Bronchial epithelial cell (primary cell): ENCODE measurements at places on chromosomes 12 and 14.

GRCh38 chr12:99223579-99223978, 424.0 kb upstream of the GARIN6 start:
- no peak for DNase-seq

GRCh38 chr12:3263939-3264922, 187.1 kb downstream of the TSPAN9 start:
- no peak for DNase-seq

DNA sequence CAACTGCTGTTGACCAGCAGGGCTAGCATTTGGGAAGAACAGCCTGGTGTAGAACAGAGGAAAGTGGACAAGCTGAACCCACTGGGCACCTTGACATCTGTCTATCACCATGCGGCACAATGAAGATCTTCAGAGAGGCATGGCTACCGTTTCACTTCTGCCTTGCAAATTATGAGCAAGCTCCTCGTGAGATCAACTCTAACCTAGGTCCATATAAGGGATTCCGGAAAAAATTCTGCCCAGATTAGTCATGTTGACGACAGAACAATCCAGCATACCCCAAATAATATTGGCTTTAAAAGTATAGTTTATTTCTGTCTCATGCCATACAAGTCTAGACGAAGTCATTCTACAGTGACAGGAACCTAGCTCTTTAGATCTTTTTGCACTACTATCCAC, 91.6 kb upstream of the ATF7IP start:
- DNase-seq, result peak; percentile 85

- no peak for DNase-seq
Measured at GRCh38 chr14:51954031-51954430, 35.3 kb upstream of the RTRAF start.

DNA sequence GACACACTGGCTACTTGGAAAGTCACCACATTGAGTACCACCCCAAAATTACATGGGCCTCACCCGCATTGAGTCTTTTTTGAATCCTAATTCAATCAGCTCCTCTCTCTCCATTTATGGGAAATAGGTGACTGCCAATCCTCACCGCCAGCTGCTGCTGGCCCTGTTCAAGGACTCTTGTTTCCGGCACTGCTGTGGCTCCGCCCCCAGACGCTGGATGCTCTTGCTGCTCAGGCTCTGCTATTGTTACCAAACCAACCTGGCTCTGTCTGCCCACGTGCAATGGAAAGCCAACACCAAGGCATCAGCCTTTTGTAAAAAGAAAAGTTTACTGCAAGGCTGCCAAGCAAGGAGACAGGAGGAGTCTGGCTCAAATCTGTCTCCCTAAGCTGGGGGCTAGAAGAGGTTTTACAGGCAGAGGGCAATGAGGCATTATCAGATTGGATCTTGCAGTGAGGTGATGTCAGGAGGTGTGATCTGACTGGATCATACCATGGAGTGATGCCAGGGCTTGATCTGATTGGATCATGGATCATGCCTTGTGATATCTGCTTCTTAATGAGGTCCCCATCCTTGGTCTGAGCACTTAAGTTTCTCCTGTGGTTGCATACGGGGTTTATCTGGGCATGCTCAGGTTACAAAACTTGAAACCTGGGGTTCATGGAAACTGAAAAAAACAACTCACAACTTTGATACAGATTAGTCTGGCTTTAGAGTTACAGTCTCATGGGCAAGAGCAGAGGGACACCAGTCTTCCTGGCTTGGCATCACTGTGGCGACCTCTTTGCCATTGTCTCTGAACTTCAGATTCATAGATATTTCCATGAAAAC, 117.1 kb upstream of the SLC35F4 start:
- DNase-seq, result peak; percentile 10

DNA sequence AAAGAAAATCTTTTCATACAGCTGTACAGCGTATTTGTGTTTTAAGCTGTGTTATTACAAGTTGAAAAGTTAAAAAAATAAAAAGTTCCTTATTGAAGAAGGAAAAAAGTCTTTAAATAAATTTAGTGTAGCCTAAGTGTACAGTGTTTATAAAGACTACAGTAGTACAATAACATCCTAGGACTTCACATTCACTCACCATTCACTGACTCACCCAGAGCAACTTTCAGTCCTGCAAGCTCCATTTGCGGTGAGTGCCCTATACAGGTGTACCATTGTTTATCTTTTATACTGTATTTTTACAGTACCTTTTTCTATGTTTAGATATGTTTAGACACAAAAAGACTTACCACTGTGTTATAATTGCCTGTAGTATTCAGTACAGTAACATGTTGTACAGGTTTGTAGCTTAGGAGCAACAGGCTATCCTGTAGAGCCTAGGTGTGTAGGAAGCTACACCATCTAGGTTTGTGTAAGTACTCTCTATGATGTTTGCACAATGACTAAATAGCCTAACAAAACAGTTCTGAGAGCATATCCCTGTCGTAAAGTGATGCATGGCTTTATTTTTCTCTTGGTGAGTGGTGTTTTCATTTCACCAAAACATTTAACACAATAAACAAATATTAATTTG, 275.2 kb downstream of the DACT1 start:
- DNase-seq, result peak; percentile 54

DNA sequence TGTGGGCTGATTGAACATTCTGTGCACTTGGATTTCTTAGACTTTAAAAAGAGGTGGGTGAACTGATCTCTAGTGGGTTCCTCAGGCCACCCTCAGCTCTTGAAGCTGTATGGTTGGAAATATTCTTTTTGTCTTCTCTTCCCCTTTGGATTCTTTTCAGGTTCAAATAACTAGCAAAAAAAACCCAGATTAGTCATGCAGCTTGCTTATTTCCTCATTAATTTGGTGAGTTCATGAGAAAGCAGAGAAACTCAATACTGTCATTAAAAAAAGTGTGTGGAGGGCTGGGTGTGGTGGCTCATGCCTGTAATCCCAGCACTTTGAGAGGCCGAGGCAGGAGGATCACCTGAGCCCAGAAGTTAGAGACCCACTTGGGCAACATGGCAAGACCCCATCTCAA, 183.4 kb downstream of the ESR2 start:
- DNase-seq, result peak; percentile 80

- no peak for DNase-seq
Measured at GRCh38 chr12:131261906-131262305, 308.2 kb downstream of the ADGRD1 start.

- DNase-seq, result no peak
Measured at GRCh38 chr12:120132054-120132836, 15.7 kb upstream of the RAB35 start.

DNA sequence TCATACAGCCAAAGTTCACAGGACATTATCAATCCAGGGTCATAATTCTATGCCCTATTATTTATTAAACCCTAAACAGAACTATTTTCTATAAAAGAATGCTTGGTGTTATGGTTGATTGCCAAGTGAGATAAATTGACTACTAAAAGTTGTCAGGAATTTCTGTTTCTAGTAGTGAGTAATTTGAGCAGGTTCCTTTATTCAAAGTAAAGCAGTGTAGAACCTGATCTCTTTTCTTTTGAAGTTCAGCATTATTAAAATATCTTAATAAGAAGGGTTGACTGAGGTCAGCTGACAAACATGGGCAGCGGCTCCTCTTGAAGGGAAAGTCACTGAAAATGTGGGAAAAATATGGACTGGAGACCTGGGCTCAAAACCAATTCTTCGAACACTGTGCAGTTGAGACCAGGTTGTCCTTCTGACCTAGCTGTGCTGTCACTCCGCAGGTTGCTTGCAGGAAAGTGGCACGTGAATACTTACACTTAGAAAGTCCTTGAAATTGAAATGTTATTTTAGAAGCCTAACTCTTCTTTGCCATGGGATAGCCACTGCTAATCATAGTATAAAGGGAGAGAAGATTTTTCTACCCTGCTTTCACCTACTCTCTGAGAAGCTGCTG, 141.0 kb downstream of the RASSF9 start:
- no peak for DNase-seq

DNA sequence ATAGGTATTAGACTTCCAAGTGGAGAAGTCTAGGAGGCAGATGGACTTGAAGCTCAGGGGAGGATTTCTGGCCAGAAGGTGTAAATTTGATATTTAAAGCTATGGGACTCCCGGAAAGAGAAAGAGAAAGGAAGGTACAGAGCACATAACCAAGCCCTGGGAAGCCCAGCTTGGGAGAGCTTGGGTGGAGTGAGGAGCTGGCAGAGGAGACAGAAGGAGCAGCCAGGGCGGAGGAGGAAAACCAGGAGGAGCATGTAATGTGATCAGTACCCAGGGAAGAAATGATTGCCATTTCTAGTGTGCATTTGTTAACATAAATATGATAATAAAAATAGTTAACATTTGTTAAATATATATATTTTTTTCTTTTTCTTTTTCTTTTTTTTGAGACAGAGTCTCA, 67.4 kb downstream of the KICS2 start:
- DNase-seq, result no peak

DNA sequence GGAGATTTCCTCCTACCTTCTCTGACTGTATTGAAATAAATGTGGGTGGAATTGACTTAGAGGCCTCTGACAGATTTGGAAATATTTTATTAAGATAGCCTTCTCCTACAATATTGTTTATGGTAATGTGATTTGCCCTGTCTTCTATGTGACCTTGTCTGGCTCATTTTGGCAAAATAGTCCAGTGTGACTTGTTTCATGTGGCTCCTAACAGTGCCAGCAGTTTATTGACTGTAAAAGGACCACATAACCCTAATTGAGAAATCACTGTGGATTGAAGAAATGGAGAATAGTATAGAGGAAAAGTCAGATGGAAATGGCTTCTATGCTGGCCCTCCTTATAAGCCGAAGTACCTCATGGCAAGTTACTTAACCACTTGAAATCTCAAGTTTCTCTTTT, 170.9 kb upstream of the PTPRQ start:
- no peak for DNase-seq

DNA sequence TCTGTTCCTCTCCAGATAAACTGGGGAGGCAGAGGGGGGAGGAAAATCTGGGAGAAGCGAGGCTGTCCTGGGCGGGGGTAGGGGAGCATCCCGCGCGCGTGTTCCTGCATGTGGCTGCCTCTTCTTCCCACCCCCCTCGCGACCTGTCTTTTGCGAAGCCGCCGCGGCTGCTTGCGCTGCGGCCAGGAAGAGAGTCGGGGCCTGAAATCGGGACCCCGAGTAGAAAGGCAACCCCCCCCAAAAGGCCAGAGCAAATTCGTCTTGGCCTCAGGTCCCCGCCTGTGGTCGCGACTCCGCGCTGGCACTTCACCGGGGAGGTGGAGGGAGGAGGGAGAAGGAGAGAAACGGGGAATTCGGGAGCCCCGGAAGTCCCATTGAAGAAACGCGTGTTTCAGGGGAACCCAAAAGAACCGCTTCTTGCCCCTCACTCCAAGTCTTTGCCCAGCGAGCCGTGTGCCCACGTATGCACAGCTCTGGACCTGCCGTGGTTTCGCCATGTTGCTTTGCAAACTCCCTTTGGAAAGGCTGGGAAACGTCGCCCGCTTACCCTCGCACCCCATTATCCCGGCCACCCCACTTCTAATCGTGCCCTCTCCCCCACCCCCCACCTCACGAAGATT, 944 bp downstream of the CCND2 start:
- peak; percentile 12 for DNase-seq
